ENCODE measurements at places on chromosomes 6 and 20. TPM values are rescaled to one million over a fixed set of nuclear protein-coding genes. Genes with fewer than 3 reads are reported as not detected.

DNA sequence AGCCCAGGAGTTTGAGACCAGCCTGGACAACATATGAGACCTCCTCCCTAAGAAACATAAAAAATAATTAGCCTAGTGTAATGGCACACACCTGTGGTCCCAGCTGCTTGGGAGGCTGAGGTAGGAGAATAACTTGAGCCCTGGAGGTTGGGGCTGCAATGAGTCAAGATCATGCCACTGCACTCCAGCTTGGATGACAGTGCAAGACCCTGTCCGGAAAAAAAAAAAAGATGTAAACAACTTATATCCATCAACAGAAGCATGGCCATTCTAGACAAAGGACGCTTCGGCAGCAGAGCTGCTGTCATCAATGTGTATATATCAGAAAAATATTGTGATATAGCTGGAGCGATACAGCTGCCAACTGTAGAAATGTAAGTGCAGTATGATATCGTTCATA lies 59.6 kb upstream of the ARID1B start:
- no peak for DNase-seq
- H3K4me1 ChIP-seq = peaks cover 7% of the 10 kb centered on the region
- H3K36me3 ChIP-seq = no peaks in the 10 kb centered on the region
- H3K4me3 ChIP-seq = no peak overlapping the region

GRCh38 chr6:148648754-148649453 lies 97.9 kb upstream of the UST start:
- no peaks in the 10 kb centered on the region for H3K27me3 ChIP-seq
- H3K27ac ChIP-seq = no peak overlapping the region
- no peak overlapping the region for H3K4me3 ChIP-seq
- H3K36me3 ChIP-seq = peaks cover 36% of the 10 kb centered on the region
- no peak for DNase-seq

DNA sequence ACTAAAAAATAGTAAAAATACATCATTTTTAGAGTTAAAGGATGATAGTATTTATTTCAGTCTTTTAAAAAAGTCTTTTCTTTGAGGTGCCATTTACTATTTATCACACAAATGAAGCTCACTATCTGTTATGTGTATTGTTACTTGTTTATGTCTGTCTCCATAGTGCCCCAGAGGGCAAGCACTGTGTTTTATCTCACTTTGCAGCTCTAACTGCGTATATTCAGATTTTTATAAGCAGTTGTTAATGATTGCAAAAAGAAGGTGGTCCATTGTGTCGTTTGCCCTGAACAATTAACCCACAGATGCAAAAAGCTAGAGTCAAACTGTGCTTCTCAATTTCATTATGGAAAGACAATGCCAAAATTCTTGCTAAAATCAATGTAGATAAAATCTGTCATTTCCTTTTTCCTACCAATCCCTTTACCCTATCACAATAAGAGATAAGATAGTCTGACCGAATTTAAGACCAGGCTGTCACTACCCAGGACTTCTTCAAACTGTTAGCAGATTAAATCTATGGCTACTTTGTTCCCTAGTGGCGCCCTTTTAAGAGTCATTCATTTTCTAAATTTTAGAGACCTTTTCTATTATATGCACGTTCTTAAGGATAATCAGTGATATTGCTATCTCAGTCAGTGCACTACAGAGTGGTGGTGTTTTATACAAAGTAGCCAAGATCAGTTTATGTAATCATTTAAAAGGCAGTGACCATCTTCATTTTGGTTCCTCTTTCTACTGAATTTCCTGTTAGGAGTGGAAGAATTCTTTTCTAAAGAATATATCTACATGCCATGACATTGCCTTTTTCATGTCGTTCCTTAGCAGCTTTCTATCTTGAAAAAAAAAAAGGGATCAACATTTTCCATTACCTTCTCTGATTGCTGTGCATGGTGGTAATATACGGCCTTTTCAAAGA lies 133.1 kb upstream of the PRDM1 start:
- no peak for DNase-seq
- H3K27me3 ChIP-seq = no peaks in the 10 kb centered on the region
- H3K4me1 ChIP-seq = no peaks in the 10 kb centered on the region
- H3K4me3 ChIP-seq = no peak overlapping the region

- no peak for DNase-seq
- H3K4me1 ChIP-seq = peaks cover 8% of the 10 kb centered on the region
- no peak overlapping the region for H3K4me3 ChIP-seq
- H3K36me3 ChIP-seq = peaks cover 6% of the 10 kb centered on the region
- H3K27ac ChIP-seq = no peak overlapping the region
- H3K27me3 ChIP-seq = no peaks in the 10 kb centered on the region
Measured at GRCh38 chr6:114280239-114280982, 62.4 kb downstream of the HS3ST5 start.

DNA sequence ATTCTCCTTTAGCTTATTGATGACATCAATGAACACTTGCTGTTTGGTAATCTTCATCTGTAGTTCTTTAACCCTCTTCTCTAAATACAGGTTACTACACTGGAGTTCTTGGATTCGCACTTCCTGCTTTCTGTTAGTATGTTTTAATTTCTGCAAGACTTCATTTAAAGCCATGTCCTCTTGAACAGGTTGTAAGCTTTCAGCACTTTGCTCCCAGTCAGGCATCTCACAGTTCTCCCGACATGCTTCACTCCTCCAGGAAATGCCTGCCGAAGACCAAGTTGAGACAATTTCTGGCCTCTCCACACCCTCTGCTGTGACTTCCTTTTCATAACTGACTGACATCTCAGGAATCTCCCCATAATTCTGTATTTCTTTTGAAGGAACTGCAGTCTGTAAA lies 15.8 kb downstream of the CAGE1 start:
- no peaks in the 10 kb centered on the region for H3K36me3 ChIP-seq
- H3K27me3 ChIP-seq = no peaks in the 10 kb centered on the region
- no peaks in the 10 kb centered on the region for H3K4me1 ChIP-seq
- no peak for DNase-seq

- no peaks in the 10 kb centered on the region for H3K36me3 ChIP-seq
- H3K27me3 ChIP-seq = no peaks in the 10 kb centered on the region
- no peak overlapping the region for H3K4me3 ChIP-seq
Measured at GRCh38 chr6:25326960-25327359, 47.8 kb downstream of the CARMIL1 start.

GRCh38 chr20:24392612-24393011 lies 76.8 kb upstream of the SYNDIG1 start:
- H3K4me1 ChIP-seq = no peaks in the 10 kb centered on the region
- H3K27me3 ChIP-seq = no peaks in the 10 kb centered on the region
- DNase-seq = peak; percentile 4
- no peak overlapping the region for H3K27ac ChIP-seq

- no peak for DNase-seq
- no peak overlapping the region for H3K27ac ChIP-seq
Measured at GRCh38 chr6:137708481-137708880, 158.6 kb upstream of the TNFAIP3 start.

DNA sequence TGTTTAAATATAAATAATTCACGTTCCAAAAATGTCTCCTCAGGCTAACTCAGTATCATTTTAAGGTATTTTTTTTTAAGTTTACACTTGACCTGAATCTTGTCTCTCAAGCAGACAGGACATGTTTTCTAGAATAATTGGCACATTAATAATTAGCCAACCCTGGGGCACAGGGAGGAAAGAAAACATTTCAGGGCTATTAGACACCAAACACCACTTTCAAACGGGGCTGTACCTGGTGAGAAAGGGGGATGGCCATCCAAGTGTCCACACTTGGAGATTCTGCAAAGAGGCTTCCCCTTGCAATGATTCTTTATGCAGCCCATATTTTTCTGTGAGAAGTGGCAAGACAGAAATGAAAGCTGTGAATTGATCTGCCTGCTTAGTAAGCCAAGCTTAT lies 560.8 kb downstream of the CD109 start:
- no peaks in the 10 kb centered on the region for H3K4me1 ChIP-seq
- no peak for DNase-seq
- H3K27me3 ChIP-seq = no peaks in the 10 kb centered on the region
- no peak overlapping the region for H3K4me3 ChIP-seq

DNA sequence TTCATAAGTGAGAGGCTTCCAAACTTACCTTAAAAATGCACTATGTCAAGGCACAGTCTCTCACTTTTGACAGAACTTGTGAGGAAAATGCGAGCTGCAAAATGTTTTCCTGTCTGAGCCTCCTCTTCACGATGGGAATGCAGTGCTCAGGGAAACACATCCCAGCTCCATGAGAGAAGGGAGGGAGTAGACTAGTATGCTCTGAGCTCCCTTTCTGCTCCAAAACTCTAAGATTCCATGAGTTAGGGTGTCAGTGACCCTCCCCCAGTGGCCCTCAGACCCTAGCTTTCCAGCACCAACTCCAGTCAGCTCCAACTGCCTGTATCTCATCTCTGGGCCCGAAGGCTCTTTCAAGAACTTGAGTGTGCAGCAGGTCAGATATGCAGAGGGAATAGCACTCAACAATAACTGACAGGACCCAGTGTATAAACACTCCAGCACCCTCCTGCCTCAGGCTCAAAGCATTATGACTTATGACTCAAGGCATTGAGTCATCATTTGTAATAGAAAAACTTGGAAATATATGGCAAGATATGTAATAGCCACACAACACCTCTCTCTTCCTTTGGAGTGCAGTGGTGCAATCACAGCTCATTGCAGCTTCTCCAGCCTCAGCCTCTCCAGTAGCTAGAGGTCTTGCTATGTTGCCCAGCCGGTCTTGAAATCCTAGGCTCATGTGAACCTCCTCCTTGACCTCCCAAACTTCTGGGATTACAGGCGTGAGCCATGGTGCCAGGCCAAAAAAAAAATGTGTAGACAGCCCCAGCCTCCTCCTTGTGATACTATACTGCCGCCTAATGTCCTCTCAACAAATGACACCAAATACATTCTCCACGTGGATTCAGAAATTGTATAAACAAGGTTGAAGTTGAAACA lies 16.7 kb upstream of the ENTPD6 start:
- H3K4me1 ChIP-seq = no peaks in the 10 kb centered on the region
- H3K4me3 ChIP-seq = no peak overlapping the region
- no peaks in the 10 kb centered on the region for H3K27me3 ChIP-seq
- no peak for DNase-seq
- no peaks in the 10 kb centered on the region for H3K36me3 ChIP-seq

DNA sequence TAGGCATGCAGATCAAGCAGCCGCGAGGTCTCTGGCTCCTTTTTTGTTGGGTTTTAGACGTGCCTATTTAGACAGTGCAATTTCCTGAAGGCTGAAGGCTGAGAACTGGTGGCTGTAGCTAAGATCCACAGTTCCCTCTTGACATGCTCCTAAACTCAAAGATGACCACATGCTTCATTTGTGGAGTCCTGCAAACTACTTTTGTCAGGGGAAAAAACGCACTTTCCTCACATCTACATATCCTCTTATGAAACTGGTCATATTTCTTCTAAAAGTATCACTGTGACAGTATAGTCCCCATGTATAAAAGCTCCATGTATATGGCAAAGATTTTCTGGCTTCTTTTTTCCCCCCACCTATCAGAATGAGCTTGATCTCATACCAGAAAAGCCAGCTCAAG lies 30.7 kb downstream of the LYRM4 start:
- H3K4me3 ChIP-seq = no peak overlapping the region
- H3K36me3 ChIP-seq = no peaks in the 10 kb centered on the region
- H3K4me1 ChIP-seq = peaks cover 3% of the 10 kb centered on the region

- H3K4me3 ChIP-seq = no peak overlapping the region
- no peaks in the 10 kb centered on the region for H3K4me1 ChIP-seq
- no peak overlapping the region for H3K27ac ChIP-seq
- no peak for DNase-seq
- no peaks in the 10 kb centered on the region for H3K36me3 ChIP-seq
- no peaks in the 10 kb centered on the region for H3K27me3 ChIP-seq
Measured at GRCh38 chr20:24720957-24721356, 228.1 kb upstream of the CST7 start.

GRCh38 chr6:109095835-109096084 lies 453 bp downstream of the CEP57L1 start:
- H3K4me1 ChIP-seq = no peaks in the 10 kb centered on the region
- H3K27ac ChIP-seq = no peak overlapping the region
- H3K27me3 ChIP-seq = no peaks in the 10 kb centered on the region
- H3K4me3 ChIP-seq = peak overlapping the region; percentile 82

DNA sequence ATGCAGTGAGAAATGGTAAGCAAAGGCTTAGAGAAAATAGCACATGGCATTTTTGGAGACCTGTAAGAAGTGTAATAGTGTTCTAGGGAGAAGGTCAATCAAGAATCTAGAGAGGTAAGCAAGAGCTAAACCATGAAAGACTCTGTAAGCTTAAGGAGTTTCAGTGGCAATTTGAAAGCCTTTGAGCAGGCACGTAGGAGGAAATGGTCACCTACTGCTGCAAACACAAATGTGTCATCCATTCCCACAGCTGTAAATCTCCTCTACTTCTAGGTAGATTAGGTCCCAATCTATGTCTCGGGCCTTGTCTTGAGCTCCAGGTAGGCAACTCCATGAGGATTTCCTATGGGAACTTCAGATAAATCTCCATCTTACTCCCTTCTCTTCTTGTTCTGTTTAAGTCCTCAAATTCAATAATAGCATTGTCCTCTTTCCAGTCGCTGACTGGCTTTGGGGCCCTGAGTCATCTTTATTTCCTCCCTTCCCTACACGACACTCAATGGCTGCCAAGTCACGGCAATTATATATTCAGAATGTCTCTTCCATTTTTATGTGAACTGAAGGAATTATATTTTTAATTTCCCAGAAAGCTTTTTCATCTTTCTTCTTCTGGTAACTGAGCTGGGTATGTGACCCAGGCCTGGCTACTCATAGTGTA lies 24.2 kb upstream of the PAQR8 start:
- DNase-seq = no peak
- no peak overlapping the region for H3K27ac ChIP-seq
- no peak overlapping the region for H3K4me3 ChIP-seq
- H3K4me1 ChIP-seq = no peaks in the 10 kb centered on the region
- no peaks in the 10 kb centered on the region for H3K27me3 ChIP-seq

- H3K36me3 ChIP-seq = peaks cover 12% of the 10 kb centered on the region
- peak; percentile 18 for DNase-seq
- H3K27me3 ChIP-seq = no peaks in the 10 kb centered on the region
- no peak overlapping the region for H3K4me3 ChIP-seq
- H3K27ac ChIP-seq = no peak overlapping the region
Measured at GRCh38 chr6:169972101-169972651, 220.8 kb downstream of the ERMARD start.

SLC22A16 gene
- total RNA-seq = not detected

ADGRF1 gene
- not detected for total RNA-seq

PRR18 gene
- 0.11 TPM for total RNA-seq

RNF182 gene
- 3.7 TPM for total RNA-seq

NCR2 gene
- total RNA-seq = not detected

BPIFB2 gene
- not detected for total RNA-seq

TRIM31 gene
- not detected for total RNA-seq

BPI gene
- not detected for total RNA-seq

BCL2L1 gene
- total RNA-seq = 109 TPM

PPP1R11 gene
- total RNA-seq = 22.7 TPM

MCHR2 gene
- not detected for total RNA-seq
